Hindlimb muscle (tissue), 1 donor: ENCODE measurements at places on chromosomes 1 and 21.

- no peak for DNase-seq
Observed at GRCh38 chr1:229563241-229563640, 4.7 kb upstream of the ABCB10 start.

- DNase-seq = no peak
Observed at GRCh38 chr1:15095496-15095875, 58.1 kb upstream of the TMEM51 start.

- DNase-seq = no peak
Observed at GRCh38 chr1:183219616-183220009, 33.5 kb downstream of the LAMC2 start.

GRCh38 chr1:59062743-59063142 lies 234.2 kb upstream of the FGGY start:
- no peak for DNase-seq

DNA sequence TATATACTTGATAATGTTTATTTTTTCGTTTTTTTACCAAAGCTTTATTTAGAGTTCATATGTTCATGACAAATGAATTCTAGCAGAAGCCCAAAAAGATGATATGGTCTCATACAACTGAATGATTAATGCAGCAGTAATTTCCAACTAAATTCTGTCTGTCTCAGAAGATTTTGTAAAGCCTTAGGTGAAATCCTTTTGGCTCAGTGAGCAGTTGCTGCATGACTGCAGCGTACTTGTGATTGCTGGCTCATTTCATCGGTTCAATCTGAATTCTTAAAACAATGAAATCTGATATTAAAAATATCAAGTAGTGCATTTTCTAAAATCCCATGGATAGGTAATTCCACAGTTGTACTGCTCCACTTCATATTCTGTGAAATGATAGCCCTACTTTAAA lies 73.2 kb downstream of the AK5 start:
- DNase-seq = no peak

DNA sequence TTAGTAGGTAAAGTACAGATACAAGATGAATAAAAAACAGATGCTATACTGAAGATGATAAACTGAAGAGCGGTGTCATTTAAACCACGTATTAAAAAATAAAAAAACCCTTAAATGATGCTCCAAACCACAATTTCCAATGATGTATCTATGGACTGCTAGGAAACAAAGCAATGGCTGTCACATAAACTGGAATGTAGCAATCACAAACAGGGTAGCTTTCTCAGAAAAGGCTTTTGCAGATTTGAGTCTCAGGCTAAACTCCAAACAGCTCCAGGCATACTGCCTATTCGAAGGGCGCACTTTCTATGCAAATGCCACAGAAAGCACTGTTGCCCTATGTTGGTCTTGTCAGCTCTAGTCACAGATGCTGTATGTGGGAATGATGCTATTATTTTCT lies 12.4 kb upstream of the H3-3A start:
- no peak for DNase-seq

DNA sequence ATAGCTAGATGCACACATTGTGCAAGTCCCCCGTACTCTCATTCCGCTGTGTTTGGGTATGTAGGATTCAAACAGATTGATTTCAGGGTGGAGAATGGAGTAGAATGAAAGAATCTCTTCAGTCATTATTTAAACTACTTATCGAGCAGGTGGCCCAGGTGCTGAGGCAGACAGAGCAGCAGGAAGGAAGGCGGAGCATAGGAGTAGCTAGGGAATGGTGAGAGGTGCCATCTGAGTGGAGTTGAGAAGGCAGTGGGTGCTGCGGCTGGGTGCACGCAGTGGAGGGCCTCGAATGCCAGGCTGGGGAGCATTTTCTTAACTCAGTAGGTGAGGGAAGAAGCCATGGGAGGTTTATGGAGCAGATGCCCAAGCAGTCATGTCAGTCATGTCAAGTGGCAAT lies 45.2 kb upstream of the CD101 start:
- no peak for DNase-seq

DNA sequence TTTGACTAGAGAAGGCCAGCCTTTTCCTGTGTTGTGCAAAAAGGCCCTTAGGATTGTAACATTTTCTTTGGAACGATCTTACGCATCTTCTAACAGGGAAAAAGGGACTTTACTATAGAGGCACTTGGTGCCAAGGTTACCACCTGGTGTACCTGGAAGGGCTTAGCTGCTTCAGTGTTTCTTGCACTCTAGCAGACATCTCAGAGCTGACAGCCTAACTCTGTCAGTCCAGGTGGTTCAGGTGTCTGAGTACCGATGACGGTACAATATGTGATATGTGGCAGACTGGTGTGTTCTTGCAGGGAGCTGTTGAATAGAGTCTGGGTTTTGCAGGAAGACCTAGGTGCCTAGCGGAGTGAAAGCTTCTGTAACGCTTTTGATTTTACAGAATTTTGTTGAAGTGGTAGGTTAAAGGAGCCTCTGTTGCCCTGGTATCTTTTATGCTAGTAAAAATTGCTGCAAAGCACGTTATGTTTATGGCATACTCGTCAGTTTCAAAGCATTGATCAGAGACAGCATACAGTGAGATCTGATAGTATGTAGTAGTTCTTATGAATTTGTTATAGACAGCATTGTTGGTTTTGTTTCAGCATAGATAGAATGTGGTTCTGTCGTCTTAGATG lies 1.4 kb downstream of the MAGI3 start:
- no peak for DNase-seq

- DNase-seq = peak; percentile 56
Observed at GRCh38 chr1:78145105-78145580, 99.4 kb downstream of the GIPC2 start.

DNA sequence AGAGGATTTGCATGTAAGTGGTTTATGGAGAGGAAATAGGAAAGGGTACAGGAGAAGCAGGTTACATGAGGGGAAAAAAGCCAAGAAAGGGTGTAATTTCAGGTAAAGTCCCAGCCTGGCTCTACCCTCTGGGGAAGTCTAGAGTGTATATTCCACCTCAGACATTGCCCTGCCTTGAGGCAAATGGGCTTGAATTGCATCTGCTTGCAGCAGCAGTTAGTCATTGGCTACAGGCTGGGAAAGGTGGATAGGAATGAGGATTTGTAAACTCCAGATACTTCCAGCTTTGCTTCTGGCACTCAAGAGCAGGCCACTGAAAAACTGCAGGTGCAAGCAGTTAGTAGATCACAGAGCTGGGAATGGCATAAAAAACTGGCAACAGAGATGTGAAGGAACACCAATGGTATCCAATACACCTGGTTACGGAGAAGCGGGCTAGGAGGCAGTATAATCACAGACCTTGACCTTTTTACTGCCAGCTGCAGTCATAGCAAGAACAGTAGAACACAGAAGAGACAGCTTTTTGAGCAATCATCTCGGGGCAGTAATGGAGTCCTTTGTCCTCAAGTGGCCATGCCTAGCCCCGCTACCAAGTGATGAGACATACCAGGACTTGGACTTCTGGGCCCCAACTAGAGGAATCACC lies 226.9 kb upstream of the NRIP1 start:
- DNase-seq = no peak

DNA sequence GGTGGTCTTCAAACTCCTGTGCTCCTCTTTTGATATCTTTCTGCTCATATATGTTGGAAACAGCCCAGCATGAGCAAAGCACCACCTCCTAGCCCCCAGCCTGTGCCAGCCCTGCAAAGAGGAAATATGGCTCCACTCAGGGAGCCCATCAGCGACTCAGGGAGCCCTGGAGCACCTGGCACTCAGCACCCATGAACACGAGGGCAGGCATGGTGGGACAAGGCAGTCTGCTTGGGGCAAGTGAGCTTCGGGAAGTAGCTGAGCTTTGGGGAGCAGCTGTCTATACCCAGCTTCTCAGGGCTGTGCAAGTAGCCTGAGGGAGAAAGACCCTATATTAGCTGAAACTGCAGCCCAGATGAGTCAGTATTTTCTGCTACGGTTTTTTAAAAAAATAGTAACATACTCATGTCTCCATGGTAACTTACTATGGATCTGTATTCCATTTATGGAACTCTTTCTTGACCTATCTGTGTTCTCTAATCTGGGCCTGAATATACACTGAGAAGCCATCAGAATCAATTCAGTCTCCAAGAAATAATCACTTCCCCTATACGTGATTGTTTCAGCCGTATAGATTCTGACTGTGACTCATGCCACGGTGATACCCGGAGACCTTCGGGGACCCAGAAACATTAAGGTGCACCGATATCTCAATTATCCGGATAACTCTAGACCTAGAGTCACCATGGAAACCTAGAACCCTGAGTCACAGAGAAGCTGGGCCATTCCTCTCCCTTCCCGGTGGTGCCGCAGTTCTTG lies 1.5 kb upstream of the ETS2 start:
- DNase-seq = no peak

DNA sequence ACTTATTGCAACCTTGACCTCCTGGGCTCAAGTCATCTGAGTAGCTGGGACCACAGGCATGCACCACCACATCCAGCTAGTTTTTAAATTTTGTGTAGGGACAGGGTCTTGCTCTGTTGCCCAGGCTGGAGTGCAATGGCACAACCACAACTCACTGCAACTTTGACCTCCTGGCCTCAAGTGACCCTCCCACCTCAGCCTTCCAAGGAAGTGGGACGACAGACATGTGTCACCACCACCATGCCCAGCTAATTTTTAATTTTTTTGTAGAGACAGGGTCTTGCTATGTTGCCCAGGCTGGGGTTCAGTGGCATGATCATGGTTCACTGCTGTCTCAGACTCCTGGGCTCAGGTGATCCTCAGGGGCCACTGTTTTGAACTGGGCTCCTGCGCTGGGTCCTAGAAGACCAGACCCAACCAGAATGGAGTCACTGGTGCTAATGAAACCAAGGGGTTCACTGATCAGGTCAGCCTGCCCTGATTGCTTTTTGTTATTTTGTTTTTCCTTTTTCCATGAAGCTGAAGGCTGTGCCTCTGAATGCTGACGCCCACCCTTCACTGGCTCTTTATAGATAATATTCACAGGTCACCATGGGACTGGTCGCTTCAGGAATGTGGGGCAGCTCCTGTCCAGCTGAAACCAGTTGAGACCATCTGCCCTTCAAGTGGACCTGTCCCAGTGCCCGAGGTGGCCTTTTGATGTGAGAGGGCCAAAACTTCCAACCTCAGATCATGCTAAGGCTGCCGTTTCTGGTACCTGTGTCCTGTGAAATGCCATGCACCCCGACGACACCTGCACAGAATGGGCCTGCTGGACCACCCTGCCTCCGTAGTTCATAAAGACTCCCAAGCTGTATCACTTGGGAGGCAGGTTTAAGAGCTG lies 4.9 kb downstream of the TRIM17 start:
- no peak for DNase-seq

DNA sequence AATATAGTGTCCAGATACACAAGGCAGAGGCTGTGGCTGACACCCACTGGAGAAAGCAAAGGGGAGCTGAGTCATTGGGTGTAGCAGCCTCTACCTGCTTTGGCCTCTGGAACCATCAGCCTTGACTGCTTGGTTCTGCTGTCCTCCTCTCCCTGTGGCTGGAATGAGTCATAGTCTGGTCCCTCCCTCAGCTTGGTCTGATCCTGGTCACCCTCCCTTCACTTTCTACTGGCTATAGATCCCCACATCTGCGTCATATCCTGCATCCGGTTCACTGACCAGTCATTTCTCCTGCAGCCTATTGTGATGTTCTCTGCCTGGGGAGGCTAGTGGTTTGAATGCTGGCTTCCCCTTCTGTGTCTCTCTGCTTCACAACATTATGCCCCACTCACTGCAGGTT lies 372.8 kb upstream of the DAB1 start:
- DNase-seq = no peak

DNA sequence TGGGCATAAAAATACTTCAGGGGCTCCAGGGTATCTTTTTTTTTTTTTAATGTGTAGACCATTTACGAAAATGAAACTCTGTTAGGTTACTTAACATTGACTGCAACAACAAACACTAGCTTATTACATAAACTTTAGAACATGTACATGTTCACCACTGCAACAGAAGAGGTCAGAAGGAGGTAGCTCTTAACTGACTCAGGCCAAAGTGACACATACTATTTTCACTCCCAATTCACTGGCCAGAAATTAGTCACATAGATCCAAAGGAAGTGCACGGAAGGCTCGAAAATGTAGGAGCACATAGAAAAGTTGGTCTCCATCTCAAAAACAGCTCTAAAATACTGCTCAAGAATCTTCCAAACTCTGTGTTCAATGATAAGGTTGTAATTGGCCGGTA lies 107.2 kb downstream of the AKT3 start:
- DNase-seq = no peak

GRCh38 chr1:109617291-109617801 lies 2.1 kb downstream of the GNAT2 start:
- no peak for DNase-seq

GRCh38 chr1:22217811-22218460 lies 75.0 kb upstream of the WNT4 start:
- no peak for DNase-seq

DNA sequence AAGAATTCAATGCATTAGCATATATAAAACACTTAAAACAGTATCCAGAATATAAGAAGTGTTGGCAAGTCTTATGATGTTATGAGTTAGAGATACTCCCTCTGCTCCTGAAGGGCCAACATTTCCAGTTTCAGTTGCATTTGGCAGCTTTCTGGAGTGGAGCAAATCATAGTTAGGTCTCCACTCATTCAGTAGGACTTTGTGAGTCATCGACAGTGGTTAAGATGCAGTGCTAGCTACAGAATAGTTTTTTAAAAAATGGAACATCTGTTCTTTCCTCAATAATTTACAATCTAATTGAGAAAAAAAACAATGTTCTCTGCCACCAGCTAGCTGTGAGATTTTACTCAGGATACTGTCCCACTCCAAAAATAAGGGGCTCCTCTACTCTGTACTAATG lies 389.1 kb downstream of the HLX start:
- DNase-seq = no peak

GRCh38 chr1:33875862-33876261 lies 12.0 kb downstream of the HMGB4 start:
- DNase-seq = no peak

DNA sequence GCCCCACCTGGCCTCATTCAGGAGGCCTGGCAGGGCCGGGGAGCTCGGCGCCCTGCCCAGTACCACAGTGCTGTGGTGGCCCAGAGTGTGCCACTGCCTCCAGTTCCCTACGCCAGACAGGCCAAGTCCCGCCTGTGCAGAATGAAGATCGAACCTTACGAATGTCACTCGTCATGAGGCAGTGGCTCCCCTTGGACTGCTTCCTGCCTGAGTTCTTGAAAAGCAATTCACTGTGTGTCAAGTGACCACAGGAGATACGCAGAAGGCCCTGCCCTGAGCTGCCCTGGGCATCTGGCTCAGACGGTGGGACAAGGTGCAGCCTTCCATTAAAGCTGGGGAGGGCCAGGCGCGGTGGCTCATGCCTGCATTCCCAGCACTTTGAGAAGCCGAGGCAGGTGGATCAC lies 49.6 kb upstream of the LRP8 start:
- no peak for DNase-seq

GRCh38 chr1:99004861-99005442 lies at the start of gene PLPPR5:
Gene PLPPR5 (minus strand): TSS chr1:99004861. CDS start chr1:99004671, 190 bp downstream.
- peak; percentile 19 for DNase-seq

- DNase-seq = no peak
Observed at GRCh38 chr1:163063143-163063542, 6.0 kb upstream of the RGS4 start.

DNA sequence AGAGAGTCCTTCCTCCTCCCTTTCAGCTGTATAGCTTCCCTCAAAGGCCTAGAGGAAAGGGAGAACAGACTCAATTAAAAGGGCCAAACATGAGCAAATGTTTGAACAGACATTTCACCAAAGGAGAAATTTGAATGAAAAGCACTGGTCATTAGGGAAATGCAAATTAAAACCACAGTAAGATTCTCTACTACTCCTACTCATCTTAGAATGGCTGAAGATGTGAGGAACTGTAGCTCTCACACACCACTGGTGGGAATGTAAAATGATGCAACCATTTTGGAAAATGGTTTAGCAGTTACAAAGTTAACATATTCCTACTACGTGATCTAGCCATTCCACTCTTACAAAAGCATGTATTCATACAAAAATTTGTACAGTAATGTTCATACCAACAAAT lies 253.0 kb upstream of the HOOK1 start:
- DNase-seq = no peak
